ENCODE measurements at places on chromosomes 1 and 21.

DNA sequence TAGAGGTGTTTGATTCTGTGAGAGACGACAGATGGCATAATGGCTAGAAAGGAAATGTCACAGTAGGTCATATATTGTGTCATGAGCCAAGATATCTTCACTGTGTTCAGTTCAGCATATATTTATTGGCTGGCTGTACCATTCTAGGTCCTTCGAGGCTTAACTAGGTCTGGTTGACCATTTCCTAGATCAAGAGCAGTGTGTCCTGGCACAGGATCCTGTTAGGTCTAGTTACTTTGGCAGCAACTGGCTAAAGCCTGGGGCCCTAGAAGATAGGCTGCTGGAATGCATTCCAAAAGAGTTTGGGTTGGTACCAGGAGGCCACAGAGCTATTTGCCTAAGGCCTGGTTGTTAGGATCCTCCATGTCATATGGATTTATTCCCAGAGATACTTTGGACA is 20.9 kb downstream of the ZBTB40 start:
- no peak for DNase-seq

DNA sequence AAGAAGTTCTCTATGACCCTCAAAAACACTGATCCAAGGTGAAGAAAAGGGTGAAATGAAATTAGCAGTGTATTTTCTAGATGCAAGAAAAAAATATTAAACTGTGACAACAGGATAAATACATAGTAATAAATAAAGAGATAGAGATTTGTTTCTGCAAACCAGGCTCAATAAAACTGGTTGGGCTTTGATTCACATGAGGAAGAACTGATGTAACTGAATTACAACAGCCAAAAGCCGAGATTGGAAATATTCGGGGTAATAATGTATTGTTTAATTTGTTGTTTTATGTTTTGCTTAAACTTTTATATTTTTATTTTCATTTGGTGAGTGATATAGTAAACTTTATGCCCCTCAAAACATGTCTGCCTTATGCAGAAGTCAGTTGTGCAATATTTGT is 285.0 kb downstream of the BRINP3 start:
- DNase-seq = no peak

- no peak for DNase-seq
These were observed 13.0 kb downstream of the IL20 start for GRCh38 chr1:206878456-206878855.

DNA sequence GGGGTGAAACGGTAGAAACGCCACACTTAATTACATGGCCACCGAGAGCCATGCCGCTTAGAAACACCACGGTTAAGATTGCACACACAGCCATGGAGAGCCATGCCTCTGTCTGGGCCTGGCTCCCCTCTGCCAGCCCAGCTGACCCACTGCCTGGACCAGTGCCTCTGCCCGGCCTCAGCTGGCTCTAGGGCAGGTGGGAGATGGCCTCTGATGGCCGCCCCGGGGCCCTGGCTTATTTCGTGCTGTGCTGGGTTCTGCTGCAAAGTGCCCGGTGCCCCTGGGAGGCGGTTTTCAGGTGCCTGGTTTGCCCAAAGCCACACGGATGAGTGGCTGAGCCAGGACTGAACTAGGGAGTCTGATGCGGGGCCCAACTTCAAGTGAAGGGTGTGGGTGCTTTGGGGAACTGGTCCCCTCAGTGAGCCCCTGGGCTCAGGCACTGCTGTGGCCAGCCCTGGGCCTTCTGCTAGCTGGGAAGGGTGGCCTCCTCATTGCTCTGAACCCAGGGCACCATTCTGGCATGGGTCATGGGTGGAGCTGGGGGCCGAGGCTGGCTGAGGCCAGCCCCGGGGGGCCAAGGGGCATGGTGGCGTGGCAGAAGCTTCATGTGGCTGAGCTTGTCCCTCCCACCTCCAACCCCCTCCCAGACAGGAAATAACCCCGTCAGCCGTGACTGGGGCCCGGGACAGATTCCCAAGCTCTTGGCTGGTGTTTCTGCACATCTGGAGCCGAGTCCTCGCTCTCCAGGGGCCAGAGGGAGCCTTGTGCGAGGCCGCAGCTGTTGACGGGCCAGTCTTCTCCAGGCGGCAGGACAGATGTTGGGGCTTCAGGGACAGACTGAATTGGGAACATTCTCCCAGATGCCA is 1.9 kb upstream of the GPR153 start:
- no peak for DNase-seq

GRCh38 chr21:17782051-17782450 is 37.1 kb downstream of the C21orf91 start:
- no peak for DNase-seq

- DNase-seq = no peak
These were observed 205.0 kb upstream of the GRIK3 start for GRCh38 chr1:37239225-37239740.

- no peak for DNase-seq
These were observed 276.9 kb downstream of the VAV3 start for GRCh38 chr1:107687849-107688753.

DNA sequence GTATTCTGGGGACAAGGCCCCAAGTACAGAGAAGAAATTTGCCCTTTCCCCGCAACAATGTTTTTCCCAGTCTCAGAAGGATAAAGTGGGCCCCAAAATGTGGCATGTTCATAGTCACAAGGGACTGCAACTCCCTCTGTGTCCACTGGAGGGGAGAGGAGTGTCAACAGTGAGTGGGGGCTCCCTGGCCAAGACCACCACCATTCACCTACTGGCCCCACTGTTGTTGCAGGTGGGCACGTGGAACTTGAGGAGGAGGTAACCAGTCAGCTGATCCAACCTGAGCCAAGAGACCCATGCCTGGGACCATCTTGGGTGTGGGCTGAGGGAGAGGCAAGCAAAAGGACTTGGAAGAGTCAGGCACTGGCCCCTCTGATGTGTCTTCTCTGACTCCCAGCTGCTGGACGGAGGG is 777 bp downstream of the NUDT17 start:
- no peak for DNase-seq

GRCh38 chr1:200981278-200981677 is 42.2 kb downstream of the KIF21B start:
- no peak for DNase-seq

DNA sequence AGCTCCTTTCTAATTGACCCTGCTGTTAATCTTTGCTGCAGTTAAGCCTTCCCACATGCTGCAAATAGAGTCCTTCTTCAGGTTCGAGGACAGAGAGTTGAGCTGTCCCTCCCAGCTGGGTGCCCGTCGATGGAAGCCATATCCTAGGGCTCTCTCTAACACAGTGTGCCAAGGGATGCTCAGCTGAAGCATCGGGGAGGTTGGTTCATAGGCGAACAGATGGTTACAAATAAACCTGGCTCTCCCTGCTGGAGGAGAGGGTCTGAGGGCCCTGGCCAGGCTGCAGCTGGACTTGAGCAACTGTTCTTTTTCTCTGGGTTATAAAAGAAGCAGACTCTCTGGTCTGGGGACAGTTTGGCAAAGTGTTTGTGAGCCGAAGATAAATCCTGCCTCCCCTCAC is 120.3 kb upstream of the C8B start:
- DNase-seq = no peak

GRCh38 chr1:40389871-40390560 is 16.5 kb downstream of the SMAP2 start:
- DNase-seq = no peak

GRCh38 chr1:33319949-33320618 is 814 bp downstream of the A3GALT2 start:
- no peak for DNase-seq

GRCh38 chr1:41849211-41849759 is 69.4 kb downstream of the HIVEP3 start:
- DNase-seq = no peak

- no peak for DNase-seq
These were observed 62.5 kb downstream of the ASH1L start for GRCh38 chr1:155499953-155500639.

- DNase-seq = no peak
These were observed 1.9 kb downstream of the FGGY start for GRCh38 chr1:59298710-59299346.

GRCh38 chr1:205266611-205267305 is 39.0 kb downstream of the TMCC2 start:
- no peak for DNase-seq

GRCh38 chr1:115467196-115467595 is 129.1 kb upstream of the NGF start:
- no peak for DNase-seq

DNA sequence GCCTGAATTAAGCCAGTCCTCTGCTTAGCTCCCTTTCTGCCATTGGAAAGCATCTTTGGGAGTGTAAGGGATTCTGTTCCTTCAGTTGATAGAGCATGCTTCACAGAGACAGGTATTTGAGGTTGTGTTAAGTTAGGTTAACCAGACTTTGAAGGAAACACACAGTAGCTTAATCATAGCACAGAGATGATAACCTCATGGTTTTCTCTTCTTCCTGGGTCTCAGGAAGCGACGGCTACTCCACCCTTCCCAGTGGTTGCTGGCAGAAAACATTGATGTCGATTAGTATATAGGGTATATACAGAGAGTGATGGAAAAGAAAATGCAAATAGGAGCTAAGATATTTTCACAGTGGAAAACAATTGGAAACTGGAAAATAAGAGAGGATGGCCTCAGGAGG is 42.0 kb downstream of the S1PR1 start:
- DNase-seq = no peak

- no peak for DNase-seq
These were observed 78.9 kb downstream of the OBSCN start for GRCh38 chr1:228286505-228287417.

DNA sequence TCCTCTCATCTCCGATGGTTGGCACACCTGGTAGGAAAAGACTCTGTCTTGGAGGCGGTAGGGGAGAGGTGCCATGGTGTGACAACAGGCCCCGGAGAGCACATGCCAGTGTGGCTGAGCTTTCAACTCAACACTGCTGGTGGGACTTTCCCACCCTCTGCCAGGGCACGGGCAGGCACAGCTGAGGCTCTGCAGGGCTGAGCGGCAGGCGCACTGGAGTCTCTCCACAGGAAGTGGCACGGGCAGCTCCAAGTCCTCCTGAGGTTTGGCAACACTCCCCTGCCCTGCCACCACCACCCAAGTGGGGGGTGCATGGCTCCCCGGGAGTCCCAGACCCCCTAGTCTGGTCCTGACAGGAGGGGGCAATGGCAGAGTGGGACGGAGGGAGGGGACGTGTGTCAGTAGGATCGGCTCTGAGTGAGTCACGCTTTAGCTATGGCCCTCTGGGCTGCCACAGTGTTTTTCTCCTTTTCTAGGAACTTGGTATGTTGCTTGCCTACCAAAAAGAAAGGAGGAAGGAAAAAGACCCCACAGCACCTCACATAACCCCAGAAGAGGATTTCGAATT is 27.3 kb upstream of the EVA1B start:
- peak; percentile 17 for DNase-seq

DNA sequence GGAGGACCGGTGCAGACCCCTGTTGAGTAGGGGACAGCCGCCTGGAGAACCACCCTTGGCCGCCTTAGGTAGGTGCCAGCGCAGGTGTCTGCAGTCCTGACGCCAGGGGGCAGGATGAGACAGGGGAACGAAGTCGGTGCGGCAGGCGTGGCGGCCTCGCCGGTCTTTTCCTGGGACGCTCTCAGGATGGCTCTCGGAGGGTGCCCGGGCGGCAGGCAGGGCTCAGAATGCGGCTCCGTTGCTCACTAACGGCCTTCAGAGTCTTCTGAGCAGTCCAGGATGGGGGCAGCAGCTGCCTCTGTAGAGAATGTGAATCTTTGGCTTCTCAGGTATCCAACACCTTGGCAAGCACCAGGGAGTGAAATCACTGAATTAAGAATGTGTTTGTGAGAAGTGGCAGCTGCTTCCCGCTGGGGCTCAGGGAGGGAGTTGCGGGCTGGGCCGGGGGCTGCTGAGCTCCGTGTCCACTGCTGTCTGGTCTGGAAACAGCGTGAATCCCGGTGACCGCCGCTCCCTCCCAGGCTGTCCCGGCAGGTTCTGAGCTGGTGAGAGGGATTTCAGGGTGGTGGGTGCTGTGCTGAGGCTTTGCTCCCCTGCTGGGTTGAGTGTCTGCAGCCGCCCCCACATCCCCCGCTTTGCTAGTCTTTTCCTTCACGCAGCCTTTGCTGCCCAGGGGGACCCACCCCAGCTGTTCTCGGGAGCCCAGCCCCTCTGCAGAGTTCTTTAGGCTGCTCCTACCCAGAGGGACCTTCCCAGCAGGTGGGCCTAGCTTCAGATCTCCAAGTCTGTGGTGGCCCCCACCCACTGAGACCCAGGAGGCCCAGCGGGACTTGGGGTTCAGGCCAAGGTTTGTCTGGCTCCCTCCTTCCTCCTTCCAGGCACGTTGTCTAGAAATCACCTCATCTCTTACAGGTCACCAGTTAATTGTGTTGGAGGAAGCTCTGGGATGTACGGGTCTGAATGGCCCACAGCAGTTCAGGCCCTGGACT is 11.1 kb upstream of the C1orf174 start:
- peak; percentile 42 for DNase-seq

DNA sequence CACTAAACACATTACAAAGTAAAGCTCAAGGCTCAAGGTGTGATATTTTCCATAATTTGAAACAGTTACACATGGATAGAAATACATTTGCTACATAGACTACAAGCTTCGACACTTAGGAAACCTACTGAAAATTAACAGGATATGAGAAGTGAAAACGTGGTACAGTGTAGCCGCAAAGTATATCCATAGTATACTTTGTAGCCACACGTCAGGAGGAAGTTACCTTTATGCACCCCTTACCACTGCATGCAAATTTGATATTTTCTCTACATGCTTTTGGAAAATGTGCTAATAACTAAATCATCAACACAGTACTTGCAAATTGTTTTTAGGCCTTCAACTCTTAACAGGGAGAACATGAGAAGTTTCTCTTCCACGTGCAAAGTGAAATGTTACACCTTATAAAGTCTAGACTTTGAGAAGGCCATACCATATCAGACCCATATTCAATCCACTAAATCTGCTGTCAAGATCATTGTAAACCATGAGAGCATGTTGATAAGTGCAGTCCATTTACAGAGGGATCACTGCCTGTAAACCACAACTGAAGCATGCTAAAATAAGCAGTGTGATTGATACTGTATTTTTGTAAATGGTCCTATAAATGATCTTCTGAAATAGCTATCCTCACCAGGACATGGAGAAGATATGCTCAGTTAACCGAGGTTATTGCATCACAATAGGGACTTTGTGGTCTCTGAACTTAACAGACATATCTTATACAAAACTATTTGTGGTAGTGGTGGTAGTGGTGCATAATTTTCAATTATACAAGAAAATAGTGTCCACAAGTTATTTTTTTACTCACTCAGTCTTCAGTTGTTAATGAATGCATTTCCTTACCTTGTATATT is 64.7 kb downstream of the VAV3 start:
- DNase-seq = no peak

DNA sequence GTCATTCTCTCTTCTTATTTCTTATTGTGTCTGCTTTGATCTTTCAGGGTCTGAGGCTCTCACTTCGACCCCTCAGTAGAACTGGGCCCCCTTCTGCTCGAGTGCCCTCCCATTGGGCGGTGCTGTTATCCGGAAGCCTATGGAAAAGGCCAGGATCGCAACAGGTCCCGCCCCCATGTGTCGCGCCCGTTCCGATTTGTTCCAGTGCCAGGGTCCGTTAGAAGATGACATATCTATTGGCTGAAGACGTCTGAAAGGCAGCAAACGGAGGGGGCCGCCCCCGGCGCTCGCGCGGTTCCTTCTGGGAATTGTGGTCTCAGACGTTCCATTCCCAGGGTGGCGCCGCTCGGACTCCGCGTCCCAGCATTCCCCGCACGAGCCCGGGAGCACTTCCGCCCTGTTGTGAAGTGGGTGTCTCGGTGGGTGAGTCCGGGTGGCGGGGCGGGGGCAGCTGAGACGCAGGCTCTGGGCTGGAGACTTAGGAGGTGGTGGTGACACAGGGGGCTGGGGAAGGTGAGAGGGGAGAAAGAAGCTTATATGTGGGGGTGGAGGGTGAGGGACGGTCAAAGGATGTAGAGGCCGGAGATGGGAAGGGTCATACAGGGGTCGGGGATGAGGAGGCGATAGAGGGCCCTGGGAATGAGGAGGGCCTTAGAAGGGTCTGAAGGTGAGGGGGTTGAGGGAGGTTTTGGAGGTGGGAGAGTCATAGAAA is at the start of gene ZSCAN20:
Gene ZSCAN20, plus strand, starts transcription at position 377 of the 712 bp plus-strand sequence. CDS start 6,644 bp downstream, outside the sequence.
- peak; percentile 61 for DNase-seq
